Breast epithelium (tissue), 4 donors: ENCODE measurements at places on chromosomes 3 and 15. TPM values are rescaled to one million over a fixed set of nuclear protein-coding genes. Genes with fewer than 3 reads are reported as not detected.

Gene EPHB1
- 1.8 TPM for total RNA-seq

GRCh38 chr3:187237741-187238140, 40.5 kb downstream of the RTP1 start:
- no peaks in the 10 kb centered on the region for H3K4me1 ChIP-seq
- no peak for DNase-seq
- no peaks in the 10 kb centered on the region for H3K27me3 ChIP-seq
- no peaks in the 10 kb centered on the region for H3K36me3 ChIP-seq

DNA sequence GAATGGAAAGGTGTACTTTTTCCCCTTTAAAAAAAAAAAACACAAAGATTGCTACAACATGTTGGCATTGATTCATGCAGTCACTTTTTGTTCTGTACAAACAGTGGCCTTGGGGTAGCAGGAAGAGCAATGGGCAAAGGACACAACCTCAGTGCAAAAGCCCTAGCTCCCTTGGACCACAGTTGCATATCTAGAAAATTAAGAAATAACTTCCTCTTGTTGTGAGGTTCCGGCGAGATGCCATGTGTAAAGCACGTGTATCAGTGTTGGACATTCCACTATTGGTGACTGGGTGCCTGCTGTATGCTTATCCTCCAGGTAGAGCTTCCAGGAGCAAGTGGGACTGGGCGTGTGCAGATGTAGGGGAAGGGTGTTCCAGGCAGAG, 164.5 kb downstream of the THSD4 start:
- no peaks in the 10 kb centered on the region for H3K36me3 ChIP-seq
- peak overlapping the region; percentile 72 for H3K27ac ChIP-seq
- H3K4me1 ChIP-seq, result peaks cover 5% of the 10 kb centered on the region
- no peak overlapping the region for H3K4me3 ChIP-seq

- H3K36me3 ChIP-seq, result no peaks in the 10 kb centered on the region
- H3K4me1 ChIP-seq, result peaks cover 28% of the 10 kb centered on the region
- H3K4me3 ChIP-seq, result no peak overlapping the region
- peak overlapping the region; percentile 62 for H3K27ac ChIP-seq
Measured at GRCh38 chr3:71103430-71103921, 480.1 kb downstream of the FOXP1 start.

- H3K36me3 ChIP-seq, result no peaks in the 10 kb centered on the region
- peak overlapping the region; percentile 56 for H3K27ac ChIP-seq
- no peaks in the 10 kb centered on the region for H3K27me3 ChIP-seq
- DNase-seq, result no peak
- no peak overlapping the region for H3K4me3 ChIP-seq
Measured at GRCh38 chr3:32245200-32245599, 6.7 kb downstream of the CMTM8 start.

GRCh38 chr15:73887481-73887880, 14.1 kb downstream of the TBC1D21 start:
- H3K27ac ChIP-seq, result no peak overlapping the region
- no peak overlapping the region for H3K4me3 ChIP-seq
- H3K27me3 ChIP-seq, result no peaks in the 10 kb centered on the region
- no peaks in the 10 kb centered on the region for H3K4me1 ChIP-seq
- no peaks in the 10 kb centered on the region for H3K36me3 ChIP-seq
- DNase-seq, result no peak

GRCh38 chr3:126436826-126437717, 38.6 kb downstream of the ZXDC start:
- H3K4me1 ChIP-seq, result no peaks in the 10 kb centered on the region
- H3K27ac ChIP-seq, result no peak overlapping the region
- no peak for DNase-seq
- H3K27me3 ChIP-seq, result no peaks in the 10 kb centered on the region
- no peak overlapping the region for H3K4me3 ChIP-seq

GRCh38 chr15:62147551-62147950, 17.5 kb downstream of the C2CD4B start:
- no peak for DNase-seq
- H3K4me3 ChIP-seq, result no peak overlapping the region
- no peaks in the 10 kb centered on the region for H3K4me1 ChIP-seq
- H3K27ac ChIP-seq, result no peak overlapping the region

DNA sequence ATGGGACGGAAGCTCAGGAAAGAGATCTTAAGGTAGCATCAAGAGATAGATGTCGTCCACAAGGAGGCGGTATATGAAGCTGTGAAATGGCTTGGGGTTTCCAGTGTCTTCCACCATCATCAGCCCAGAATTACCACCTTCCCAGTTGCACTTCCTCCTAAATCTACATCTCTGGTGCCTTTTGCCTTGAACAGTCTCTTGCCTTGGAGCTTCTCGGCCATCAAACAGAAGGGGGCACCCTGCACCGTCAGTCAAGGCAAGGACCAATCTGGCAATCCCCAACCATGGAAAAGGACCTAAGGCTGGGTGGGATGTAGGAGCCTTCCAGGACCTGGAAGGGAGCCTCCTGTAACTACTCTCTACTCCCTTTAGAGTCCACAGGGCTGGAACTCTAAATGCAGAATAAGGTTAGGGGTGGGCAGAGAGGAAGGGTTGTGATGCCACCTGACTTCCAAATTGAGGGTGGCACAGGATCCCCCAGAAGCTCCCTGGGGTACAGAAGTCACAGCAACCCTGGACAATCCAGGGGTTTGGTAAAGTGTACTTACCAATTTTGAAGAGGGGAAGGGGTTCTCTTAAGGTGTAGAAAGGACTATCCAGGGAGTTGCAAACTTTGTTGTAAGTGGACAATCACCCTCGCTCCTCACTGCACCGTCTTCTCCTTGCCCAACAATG, 1.0 kb upstream of the RYR3 start:
- DNase-seq, result no peak
- H3K4me3 ChIP-seq, result no peak overlapping the region
- H3K4me1 ChIP-seq, result no peaks in the 10 kb centered on the region
- no peak overlapping the region for H3K27ac ChIP-seq
